ENCODE measurements at places on chromosomes 5 and 9.

- no peak for DNase-seq
These were observed 14.6 kb upstream of the ANGPTL2 start for GRCh38 chr9:127136880-127137639.

DNA sequence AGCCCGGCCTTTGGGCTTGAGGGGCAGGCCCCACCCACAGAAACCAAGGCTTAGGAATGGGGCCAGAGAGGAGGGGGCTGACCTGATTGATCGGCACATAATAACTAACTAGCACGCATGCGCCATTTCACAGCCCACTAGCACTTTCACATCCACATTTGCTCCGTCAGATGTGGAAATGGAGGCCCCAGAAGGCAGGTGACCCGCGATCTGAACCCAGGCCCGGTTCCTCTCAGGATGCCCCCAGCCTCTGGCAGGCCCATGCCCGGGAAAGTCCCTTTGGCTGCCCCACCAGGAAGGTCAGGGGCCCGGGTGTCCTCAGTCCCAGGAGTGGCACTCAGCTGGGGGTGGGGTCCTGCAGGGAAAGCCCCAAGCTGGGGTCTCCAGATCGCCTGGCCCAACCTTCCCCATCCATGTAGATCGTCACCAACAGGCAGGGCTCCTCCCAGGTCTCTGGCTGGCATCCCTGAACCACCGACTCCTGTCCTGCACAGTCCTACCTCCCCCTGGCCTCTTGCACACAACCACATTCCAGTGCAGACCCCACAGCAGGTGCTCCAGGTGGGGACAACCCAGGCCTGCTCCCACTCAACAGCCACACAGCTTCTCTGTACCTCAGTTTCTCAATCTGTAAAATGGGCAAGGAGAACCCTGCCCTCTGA lies 46.7 kb downstream of the VAV2 start:
- DNase-seq: no peak

DNA sequence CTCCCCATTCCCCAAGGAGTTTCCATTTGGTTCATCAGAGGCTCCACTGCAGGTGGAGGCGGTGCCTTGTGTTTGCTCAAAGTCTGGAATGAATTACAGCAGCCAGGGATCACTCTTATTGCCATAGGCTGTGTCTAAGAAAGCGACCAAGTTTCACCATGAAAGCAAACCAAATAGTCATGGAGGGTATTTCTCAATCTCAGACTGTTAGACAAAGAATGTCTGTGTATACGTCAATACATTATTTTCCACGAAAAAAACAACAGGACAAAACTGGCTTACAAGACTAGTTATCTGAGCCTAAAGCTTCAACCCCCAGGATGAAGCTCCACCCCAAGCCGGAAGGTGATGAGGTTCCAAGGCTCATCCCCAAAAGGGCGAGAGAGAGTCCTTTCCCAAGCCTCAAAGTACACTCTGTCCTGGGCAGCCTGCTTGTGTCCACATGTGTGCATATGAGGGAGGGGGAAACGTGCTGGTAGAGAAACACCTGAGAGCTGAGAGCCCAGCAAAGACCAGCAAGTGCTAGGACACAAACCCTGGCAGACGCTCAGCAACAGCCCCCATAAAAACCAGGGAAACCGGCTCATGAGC lies 4.3 kb downstream of the B4GALT1 start:
- DNase-seq: no peak

GRCh38 chr9:35736201-35736633 lies 3.8 kb downstream of the CREB3 start:
- peak; percentile 69 for DNase-seq

DNA sequence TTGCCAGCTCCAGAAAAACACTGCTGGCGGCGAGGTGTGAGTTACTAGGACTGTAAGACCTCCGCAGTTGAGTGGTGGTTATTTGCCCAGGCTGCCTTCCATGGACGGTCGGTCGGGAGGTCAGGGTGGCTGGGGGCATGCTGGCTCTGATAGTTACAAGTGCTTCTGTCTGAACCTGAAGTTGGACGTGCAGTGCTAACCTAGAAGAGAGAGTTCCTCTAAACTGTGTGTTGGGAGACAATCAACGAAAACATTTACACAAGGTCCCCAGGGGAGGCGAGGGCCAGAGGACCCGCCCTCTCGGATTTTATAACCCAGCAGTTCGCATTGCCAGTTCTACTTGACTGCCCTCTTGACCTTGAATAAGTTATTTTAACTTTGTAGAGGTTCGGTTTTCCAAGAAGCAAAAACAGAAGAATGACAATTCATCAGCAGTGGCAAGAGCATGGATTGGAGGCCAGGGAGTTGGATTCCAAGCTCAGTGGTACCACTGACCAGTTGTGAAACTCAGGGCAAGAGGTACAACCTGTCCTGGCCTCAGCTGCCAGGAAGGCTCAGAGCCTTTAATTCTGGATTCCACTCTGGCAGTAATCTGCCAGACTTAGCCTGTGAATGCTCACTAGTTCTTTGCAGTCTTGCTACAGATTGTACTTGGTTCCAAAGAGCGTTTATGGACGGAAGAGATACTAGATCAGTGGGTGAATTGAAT lies 28.7 kb upstream of the PDE8B start:
- no peak for DNase-seq

DNA sequence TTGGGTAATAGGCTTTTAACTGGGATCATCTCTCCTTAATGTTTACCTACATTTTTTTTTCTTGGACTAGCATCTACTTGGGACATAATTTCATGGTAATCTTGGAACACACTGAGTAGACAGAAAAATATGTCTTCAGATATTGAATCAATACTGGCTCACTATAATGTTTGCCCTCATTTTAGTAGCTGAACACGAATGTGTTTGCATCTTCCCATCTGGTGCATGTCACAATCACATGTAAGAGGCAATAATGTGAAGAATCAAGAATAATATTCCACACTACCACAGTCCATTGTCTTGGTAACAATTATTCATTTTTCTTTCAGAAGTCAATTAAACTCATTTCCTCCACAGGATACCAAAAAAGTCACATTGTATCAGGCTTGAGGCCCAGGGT lies 382.7 kb upstream of the CDH10 start:
- DNase-seq: no peak

- DNase-seq: no peak
These were observed 15.5 kb downstream of the MEGF9 start for GRCh38 chr9:120698766-120699165.

DNA sequence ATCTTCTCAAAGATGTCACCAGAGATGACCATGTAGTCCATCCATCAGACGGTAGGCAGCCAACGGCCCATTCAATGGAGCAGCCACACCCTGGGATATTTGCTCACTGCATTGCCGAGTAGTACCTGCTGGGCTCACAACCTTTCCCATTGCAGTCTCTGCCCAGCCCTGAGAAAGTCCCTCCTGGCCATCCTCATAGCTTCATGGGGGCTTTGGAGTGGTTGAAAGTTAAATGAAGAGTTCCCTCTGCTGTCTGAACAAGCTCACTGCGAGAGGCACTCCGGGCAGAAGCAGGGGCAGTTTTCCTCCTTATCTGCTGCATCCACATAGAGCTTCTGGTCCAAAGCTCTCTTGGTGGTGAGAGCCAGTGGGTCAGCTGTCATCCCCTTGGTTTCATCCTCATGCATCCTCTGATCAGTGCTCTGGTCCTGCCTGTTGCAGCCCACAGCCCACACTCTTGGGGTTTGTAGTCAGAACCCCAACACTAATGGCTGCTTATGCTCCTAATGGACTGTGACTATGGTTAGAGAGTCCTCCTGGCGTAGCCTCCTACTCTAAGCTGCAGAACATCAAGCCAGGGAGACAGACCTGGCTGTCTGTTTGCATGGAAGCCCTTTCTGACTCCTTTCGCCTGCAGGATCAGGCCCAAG lies 23.3 kb downstream of the TNFSF8 start:
- no peak for DNase-seq

DNA sequence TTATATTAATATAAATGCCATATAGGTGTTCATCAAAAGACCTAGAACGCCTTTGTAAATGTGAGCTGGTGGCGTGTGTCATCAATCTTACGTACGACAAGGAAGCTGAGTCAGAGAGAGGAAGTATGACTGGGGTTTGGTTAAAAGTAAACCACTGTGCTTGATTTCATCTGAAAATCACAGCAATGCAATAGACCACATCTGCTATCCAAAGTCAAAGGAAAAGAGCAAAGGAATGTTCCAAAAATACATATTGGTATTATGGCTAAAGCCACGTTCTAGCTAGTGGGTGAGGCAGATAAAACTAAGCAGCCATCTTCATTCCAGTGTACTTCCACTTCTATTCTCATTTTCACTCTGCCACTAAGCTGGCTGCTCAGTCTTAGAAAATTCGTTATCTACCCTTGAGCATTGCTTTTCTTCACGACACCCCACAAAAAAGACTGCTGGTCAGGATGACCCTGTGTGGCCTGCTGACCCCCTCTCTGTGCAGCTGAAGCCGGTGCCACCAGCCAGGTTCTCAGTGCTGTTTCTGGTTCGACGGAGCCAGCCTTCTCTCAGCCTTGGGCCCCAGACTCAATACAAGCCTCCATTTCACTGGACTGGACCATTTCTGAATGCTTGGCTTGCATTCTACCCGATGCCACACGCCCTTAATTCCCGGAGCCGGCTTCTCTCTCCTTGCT lies 23.8 kb downstream of the SHC3 start:
- DNase-seq: no peak

GRCh38 chr5:322942-323879 lies 1.7 kb downstream of the AHRR start:
- DNase-seq: no peak

DNA sequence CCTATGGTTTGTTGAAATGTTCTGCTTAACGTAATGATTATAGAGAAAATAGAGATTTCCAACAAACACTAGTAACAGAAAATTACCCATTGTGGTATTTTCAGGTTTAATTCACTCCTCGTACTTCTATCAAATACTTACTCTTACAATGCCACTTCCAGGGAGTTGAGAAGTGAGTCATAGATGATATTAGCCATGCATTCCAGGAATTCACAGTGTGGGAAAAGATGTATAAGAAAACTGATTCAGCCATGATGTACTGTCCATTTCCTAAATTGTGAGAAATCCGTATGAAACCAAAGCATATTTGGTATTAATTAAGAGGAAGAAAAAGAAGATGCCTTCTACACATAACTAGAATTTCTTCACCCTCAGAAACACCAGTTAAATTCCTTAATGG lies 1854.6 kb upstream of the WWC1 start:
- DNase-seq: no peak

GRCh38 chr9:125888211-125888610 lies 141.0 kb downstream of the PBX3 start:
- no peak for DNase-seq

DNA sequence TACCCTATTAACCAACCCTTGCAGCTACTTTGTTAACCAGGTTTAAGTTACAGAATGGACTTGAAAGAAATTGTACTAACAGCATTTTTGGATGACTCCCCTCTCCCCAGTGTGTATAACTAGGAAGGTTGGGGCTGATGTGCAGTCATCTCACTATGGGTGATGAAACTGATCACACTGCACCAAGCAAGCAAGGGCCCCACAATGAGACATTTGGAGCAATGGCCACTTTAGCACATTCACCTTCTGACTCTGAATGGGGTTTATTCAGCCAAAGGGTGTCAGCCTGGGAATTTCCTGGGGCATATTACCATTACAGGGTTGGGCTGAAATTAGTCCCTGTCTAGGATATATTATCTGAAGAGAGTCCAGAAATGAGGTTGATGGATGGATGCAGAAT lies 18.7 kb upstream of the CYFIP2 start:
- no peak for DNase-seq

- no peak for DNase-seq
These were observed 94.9 kb downstream of the SREK1 start for GRCh38 chr5:66239034-66239433.

GRCh38 chr9:87267251-87268070 lies 230.2 kb upstream of the DAPK1 start:
- no peak for DNase-seq

DNA sequence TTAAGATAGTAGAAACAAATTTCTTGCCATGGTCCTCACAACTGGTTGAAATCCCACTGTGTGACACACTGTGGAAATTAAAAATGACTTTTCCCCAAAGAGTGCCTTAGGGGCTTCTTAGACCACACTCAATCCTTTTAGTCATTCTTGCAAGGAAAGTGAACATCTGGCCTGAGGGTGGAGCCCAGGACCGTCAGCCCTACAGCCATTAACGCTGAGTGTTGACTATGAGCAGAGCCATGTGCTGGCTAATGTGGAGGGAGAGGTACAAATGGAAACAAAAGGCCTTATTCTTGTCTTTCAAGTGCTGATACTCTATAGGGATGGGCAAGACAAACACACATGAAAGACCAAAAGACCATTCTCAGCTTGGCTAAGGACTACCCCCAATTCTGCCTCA lies 456.5 kb downstream of the ZSWIM6 start:
- no peak for DNase-seq

- no peak for DNase-seq
These were observed 490.2 kb upstream of the DAP start for GRCh38 chr5:11251247-11251646.

DNA sequence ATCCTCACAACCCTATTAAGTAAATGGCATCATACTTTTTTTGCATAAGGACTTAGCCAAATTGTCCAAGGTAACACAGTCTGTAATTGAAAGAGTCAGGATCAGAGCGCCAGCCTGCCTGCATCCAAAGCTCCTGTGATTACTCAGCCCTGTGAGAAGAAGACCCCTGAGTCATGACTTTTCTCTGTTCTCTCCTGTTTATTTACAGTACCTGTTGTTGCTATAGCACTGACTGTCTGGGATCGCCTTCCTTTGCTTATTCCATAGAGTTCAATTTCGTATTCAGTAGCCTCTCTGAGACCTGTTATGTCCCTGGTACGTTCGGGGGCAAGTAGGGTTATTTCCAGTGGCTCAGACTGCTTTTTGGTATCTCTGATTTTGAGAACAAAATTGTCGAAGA lies 71.8 kb downstream of the TNC start:
- DNase-seq: no peak

DNA sequence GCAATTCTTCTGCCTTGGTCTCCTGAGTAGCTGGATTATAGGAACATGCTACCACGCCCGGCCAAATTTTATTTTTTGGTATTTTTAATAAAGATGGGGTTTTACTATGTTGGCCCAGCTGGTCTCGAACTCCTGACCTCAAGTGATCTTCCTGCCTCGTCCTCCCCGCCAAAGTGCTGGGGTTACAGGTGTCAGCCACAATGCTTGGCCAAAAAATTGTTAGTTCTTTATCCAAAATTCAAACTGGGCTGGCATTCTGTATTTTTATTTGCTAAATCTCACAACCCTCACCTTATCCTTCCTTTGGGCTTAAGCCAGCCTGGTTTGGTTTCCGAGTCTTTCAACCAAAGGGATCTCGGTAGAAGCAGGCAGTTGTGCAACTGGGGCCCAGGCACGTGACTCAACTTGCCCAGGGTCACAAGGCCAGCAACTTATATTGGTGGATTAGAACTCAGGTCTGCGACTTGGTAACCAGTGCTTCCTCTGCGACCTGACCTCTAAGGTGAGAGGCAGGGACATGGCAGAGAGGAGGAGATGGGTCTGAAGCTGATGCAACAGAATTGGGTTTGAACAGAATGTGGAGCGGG lies 26.5 kb upstream of the BOD1 start:
- no peak for DNase-seq

GRCh38 chr9:22416692-22417060 lies 29.9 kb upstream of the DMRTA1 start:
- no peak for DNase-seq

DNA sequence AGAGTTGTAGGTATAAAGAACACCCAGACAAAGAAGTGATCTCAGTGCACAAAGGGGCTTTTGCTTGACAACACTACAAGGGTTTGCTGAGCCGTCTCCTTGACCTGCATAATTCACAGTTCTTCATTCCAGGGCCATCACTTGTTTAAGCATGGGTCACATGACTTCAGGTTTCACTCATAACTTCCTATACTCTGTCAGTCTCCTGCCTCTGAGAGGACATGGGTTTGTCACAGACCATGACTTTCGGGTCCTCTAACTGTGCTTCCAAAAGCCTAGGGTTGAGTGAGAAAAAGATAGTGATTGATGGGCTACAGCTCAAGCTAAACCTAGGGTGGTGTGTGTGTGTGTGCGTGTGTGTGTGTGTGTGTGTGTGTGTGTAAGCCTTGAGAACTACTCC lies 166.4 kb downstream of the CDH6 start:
- no peak for DNase-seq

Measured in activated CD8-positive, alpha-beta memory T cell treated with anti-CD3 and anti-CD28 coated beads, Interleukin-2, amount 50 U/mL, for 48 hours (primary cell).